T-helper 2 cell treated with Interferon-gamma antibody and Interleukin-4, amounts not matched to agents 5 μg/mL and 100 μg/mL, for 36 hours (primary cell): ENCODE measurements at places on chromosomes 1 and 21.

GRCh38 chr1:67634396-67634935 lies 50.5 kb upstream of the GADD45A start:
- DNase-seq: no peak
- no peak overlapping the region for H3K4me3 ChIP-seq
- no peak overlapping the region for H3K27ac ChIP-seq

DNA sequence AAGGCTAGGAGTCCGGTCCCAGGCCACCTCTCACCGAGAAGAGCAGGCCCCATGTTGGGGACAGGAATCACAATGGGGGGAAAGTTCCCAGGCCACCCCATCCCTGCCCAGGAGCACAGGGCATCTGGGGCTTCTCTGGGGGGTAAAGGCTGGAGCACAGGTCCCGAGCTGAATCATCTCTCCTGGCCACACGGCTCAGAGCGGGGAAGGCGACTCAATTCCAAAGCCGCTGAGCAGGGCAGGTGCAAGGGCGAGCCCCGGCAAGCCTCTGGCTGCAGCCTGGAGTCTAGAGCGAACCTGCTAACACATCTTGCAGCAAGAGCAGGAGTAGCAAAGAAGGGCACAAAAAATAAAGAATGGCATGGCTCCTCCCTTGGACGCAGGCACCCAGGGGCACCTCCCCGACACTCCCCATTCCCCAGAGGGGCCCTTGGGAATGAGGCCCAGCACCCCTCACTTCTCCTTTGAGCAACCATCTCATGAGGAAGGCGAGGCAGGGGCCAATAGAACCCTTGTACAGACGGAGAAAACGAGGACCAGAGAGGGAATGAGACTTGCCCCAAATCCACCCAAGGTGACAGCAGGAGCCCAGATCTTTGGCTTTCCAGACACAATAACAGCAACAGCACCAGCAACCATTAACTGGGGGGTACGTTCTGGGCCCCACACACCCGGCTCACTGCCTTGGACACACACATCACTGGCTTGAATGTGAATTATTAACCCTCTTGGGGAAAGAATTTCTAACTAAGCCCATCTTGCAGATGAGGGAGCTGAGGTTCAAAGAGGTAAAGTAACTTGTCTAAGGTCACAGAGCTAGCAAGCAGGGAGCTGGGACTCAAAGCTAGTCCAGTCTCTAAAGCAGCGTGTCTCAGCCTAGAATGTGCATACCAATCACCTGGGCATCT lies 20.7 kb upstream of the ALDH4A1 start:
- no peaks in the 10 kb centered on the region for H3K27me3 ChIP-seq
- H3K4me1 ChIP-seq: peaks cover 42% of the 10 kb centered on the region
- DNase-seq: no peak
- peaks cover 5% of the 10 kb centered on the region for H3K36me3 ChIP-seq
- peak overlapping the region; percentile 69 for H3K4me3 ChIP-seq

DNA sequence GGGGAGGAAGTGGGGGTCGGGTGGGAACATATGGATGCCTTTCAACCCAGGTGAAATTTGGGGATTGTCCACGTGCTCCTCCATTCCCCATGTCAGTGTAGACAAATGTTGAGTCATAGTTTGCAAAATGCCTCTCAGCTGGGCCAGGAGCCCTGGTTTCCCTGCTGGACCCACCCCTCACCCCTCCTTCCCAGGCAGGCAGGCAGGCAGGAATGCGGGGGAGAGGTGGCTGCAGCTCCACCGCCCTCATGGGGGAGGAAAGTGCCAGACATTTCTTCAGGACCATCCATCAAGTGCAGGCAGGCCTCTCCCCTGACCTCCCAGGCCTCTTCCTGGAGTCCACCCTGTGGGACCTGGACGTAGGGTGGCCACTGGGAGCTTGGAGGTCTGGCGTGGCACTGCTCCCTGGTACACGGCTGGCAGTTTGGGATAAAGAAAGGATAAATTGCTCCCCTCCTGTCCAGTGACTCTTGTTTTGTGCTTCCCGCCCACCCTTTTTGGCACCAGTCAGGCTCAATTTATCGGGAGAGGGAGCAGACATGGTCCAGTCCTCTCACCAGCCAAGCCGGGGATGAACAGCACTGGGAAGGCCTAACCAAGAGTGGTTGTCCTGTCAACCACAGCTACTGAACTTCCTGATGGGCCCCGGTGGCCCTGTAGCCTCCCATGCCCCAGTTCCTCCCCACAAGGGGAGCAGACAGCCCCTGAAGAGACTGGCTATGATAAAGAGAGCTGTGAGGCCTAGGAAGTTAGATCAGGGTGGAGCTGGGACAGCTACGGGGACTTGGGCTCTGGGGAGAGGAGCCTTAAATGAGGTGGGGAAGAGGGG lies 18.9 kb downstream of the NPR1 start:
- no peaks in the 10 kb centered on the region for H3K36me3 ChIP-seq
- H3K27me3 ChIP-seq: no peaks in the 10 kb centered on the region
- no peak for DNase-seq
- H3K4me3 ChIP-seq: no peak overlapping the region

DNA sequence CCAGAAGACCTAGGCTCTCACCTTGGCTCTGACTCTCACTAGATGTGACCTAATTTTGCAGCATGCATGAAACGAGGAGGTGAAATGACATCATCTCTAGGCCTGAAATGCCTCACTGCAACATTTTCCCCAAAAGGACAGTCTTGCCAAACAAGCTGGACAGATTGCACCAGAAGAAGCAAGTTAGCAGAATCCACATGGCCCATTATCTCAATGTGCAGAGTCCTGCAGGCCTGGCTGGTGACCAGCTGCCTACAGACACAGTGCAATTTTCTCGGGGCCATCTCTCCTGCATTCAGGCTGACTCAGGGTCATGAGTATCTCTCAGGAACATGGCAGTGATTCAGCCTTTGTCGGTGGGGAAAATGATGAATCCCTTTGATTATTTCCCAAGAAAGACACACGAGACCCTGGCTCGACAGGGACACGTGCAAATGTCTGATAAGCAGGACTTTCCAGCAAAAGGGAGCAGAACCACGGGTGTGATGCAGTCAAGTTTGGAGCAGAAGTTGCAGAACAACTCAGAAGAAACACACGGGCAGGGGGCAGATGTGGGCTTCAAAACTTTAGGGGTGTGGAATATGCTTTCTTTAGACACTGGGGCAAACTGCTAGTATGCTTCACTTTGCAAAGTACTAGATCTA lies 38.7 kb downstream of the TRIM67 start:
- H3K27ac ChIP-seq: no peak overlapping the region
- no peak for DNase-seq
- peaks cover 6% of the 10 kb centered on the region for H3K27me3 ChIP-seq

GRCh38 chr21:44914176-44914874 lies 6.4 kb downstream of the ITGB2 start:
- H3K36me3 ChIP-seq: peaks cover 45% of the 10 kb centered on the region
- H3K4me3 ChIP-seq: peak overlapping the region; percentile 97
- no peaks in the 10 kb centered on the region for H3K27me3 ChIP-seq
- H3K4me1 ChIP-seq: peaks cover 52% of the 10 kb centered on the region
- peak overlapping the region; percentile 92 for H3K27ac ChIP-seq

DNA sequence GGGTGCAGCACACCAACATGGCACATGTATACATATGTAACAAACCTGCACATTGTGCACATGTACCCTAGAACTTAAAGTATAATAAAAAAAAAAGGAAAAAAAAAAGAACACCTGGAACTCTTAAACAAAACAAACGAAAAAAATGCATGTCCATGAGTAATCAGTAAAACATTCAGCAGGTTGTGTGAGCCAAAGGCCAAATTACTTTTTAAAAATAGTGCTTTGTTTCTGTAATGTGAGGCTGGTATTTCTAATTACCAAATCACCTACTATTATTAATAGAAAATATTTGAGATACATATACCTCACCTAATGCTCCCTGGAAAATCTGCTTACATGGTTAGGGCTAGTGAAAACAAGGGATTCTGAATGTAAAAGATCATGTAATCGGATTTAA lies 294.4 kb upstream of the NR5A2 start:
- H3K36me3 ChIP-seq: no peaks in the 10 kb centered on the region
- no peak overlapping the region for H3K27ac ChIP-seq
- no peak overlapping the region for H3K4me3 ChIP-seq
- H3K27me3 ChIP-seq: peaks cover 2% of the 10 kb centered on the region
- no peaks in the 10 kb centered on the region for H3K4me1 ChIP-seq

DNA sequence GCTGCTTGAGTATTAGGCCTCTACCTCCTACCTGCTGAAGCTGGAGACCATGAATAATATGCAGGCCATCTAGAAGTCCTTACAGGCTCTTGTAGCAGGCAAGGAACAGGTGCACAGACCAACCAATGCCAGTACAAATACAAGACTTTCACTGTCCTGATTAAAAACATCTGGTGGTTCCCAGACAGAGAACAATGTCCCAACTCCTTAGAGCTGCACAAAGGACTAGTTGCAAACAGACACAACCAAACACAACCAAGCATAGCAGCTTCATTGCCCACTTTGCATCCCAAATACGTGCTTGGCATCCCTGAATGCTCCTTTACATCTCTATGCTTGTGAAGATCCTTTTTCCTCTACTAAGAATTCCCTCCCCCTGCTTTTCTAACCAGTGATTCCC lies 98.1 kb upstream of the CXADR start:
- H3K4me1 ChIP-seq: no peaks in the 10 kb centered on the region
- no peak overlapping the region for H3K4me3 ChIP-seq
- no peaks in the 10 kb centered on the region for H3K36me3 ChIP-seq
- H3K27me3 ChIP-seq: no peaks in the 10 kb centered on the region
- DNase-seq: no peak

DNA sequence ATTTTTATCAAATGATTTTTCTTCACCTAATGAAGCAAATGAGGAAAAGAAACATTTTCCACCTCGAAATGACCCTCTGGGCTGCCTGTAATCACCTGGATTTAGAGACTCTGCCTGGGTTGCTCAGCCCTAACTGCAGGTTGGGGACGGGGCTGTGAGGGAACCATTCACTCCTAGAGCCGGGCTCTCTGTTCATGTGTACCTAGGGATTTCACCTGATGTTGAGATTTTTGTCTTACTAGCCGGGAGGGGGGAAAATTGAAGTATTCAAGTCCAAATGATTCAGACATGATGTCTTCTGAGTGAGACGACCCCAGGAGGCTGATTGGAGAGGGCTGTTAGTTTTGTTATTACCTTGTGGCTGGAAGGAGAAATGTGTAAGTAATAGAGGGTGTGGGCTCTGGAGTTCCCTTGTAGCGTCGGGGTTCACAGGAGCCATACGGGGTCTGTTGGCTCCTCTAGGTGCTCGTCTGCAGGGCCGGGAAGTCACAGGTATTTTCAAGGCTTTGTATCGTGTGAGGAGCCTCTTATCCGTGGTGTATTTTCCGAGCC lies 42.3 kb upstream of the PWP2 start:
- peaks cover 25% of the 10 kb centered on the region for H3K4me1 ChIP-seq
- H3K36me3 ChIP-seq: peaks cover 48% of the 10 kb centered on the region
- peak overlapping the region; percentile 80 for H3K4me3 ChIP-seq
- H3K27me3 ChIP-seq: no peaks in the 10 kb centered on the region
- no peak for DNase-seq

DNA sequence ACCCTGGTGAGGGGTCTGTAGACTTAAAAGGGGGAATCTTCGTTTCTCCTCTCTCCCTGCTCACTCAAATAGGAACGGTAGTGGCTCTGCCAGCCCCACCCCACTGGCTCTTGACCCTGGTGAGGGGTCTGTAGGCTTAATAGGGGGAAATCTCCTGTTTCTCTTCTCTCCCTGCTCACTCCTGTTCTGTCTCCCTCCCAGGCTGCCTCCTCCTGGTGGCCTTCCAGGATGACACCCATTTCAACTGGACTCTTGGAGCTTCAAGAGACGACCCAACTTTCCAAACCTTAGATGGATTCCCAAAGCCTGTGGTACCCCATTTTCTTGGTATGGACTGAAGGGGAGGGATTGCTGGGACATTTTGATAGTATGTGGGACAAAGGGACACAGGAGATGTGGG lies 1.4 kb upstream of the EPHB2 start:
- no peak overlapping the region for H3K27ac ChIP-seq
- peaks cover 54% of the 10 kb centered on the region for H3K27me3 ChIP-seq
- no peak overlapping the region for H3K4me3 ChIP-seq
- no peak for DNase-seq
- no peaks in the 10 kb centered on the region for H3K36me3 ChIP-seq
- no peaks in the 10 kb centered on the region for H3K4me1 ChIP-seq

DNA sequence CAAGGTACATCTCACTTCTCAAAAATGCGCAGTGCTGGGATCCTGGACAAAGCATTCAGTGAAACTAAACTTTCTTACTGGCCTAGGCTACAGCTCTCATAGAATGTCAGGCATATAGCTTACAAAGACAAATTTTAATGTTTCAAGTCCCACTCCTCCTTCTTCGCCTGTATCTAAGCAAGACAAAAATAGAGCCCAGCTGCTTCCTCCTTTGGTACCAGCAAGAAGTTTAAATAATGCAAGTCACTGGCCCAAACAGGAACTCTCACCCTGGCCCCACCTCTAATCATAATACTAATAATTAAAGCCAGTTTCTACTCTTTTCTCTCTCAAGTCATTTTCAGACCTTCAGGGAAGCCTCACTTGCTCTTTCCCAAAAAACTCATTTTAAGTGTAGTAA lies 1267.9 kb downstream of the MRPL39 start:
- no peak overlapping the region for H3K27ac ChIP-seq
- no peak for DNase-seq
- no peaks in the 10 kb centered on the region for H3K27me3 ChIP-seq
- H3K36me3 ChIP-seq: no peaks in the 10 kb centered on the region

DNA sequence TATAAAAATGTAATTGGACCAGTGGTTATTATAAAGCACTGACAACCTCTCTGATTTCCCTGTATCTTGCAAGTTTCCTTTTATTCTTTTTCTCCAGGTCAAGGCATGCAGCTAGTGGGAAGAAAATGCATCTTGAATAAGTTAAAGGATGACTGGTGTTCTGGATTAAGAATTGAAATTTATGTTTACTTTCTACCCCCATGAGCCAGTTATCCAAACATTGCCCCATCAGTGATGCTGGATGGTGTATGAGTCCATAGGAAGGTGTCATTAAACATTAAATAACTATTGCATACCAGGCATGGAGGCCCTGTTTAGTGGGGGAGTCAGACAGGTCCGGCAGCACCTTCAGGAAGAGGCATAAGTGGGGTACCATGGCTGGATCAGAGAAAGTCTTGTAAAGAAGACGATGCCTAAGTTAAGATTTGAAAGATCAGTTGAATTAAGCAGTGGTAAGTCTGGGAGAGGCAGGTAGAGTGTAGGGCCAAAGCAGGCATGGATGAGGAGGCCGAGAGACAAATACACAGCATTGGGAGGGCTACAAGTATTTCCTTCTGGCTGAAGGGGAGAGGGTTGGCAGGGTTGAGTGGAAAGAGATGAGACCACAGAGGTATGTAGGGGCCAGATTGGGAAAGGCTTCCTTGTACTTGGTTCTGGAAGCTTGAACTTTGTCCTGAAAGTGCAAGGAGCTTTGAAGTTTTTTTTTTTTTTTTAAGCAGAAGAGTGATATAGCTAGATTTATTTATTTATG lies 5.7 kb downstream of the SZRD1 start:
- peaks cover 50% of the 10 kb centered on the region for H3K4me1 ChIP-seq
- H3K4me3 ChIP-seq: peak overlapping the region; percentile 78
- H3K27me3 ChIP-seq: no peaks in the 10 kb centered on the region
- peak overlapping the region; percentile 82 for H3K27ac ChIP-seq

- H3K27me3 ChIP-seq: peaks cover 13% of the 10 kb centered on the region
- no peak for DNase-seq
- H3K27ac ChIP-seq: no peak overlapping the region
- no peak overlapping the region for H3K4me3 ChIP-seq
- H3K36me3 ChIP-seq: no peaks in the 10 kb centered on the region
- H3K4me1 ChIP-seq: peaks cover 11% of the 10 kb centered on the region
Observed at GRCh38 chr1:1364266-1364665, 5.9 kb upstream of the MXRA8 start.

- no peaks in the 10 kb centered on the region for H3K27me3 ChIP-seq
- H3K36me3 ChIP-seq: peaks cover 47% of the 10 kb centered on the region
- H3K27ac ChIP-seq: no peak overlapping the region
- no peak for DNase-seq
- peaks cover 2% of the 10 kb centered on the region for H3K4me1 ChIP-seq
- H3K4me3 ChIP-seq: no peak overlapping the region
Observed at GRCh38 chr1:15640667-15641066, 23.4 kb downstream of the DDI2 start.
